Nephron progenitor cell (in vitro differentiated cells): ENCODE measurements at places on chromosomes 6 and 20.

DNA sequence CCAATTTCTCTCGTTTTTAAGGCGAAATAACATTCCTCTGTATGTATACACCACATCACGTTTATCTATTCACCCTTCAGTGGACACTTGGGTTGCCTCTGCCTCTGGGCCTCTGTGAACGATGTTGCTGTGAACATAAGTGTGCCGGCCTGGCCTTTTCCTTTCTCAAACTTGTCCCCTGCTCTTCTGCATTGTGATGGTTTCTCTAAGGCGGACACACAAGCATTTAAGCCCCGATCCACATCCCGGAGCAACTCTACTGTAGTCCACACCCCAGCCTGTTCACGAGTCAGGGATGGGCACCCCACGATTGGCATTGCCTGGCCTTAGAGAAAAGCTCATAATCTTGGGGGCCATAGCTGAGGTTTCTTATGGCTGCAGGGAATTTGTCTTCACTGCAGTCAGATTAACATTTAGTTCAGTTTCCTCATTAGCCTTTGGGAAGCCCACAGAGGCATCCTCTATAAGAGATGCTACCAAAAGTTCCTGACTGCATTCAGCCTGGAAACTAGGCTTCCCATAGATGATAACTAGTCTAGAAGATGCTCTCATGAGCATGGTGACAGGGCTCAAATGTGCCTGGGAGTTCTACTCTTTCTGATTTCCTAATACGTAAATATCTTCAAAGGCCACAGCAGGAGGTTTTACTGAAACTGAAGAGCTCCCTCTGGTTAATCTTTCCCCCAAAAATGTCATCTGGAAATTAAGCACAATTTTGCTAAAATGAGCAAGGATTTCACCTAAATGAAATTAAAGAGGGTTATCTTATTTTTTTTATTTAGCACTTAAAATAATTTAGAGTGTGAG, 762 bp downstream of the ZC3H12D start:
- H3K4me3 ChIP-seq = no peak overlapping the region
- peak overlapping the region; percentile 98 for H3K27ac ChIP-seq
- H3K27me3 ChIP-seq = peaks cover 25% of the 10 kb centered on the region
- no peak for DNase-seq
- H3K4me1 ChIP-seq = peaks cover 54% of the 10 kb centered on the region

DNA sequence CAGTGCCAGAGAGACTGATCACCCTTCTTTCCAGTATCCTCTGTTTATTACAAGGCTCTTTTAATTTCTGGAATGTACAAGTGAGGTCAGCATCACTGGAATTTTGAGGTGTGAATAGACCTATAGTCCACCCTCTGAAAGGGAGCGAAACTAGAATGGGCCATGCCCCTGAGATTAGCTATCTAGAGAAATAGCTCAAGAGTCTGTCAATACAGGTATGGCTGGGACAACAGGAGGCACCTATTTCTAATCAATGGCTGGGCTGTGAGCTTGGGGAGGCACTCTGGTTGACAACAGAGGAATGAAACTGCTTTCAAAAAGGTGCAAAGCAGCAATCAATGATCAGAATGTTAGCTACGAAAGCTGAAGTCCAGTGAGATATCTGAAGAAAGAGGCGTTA, 17.3 kb upstream of the CITED2 start:
- DNase-seq = no peak
- H3K27me3 ChIP-seq = no peaks in the 10 kb centered on the region
- peaks cover 63% of the 10 kb centered on the region for H3K4me1 ChIP-seq
- no peaks in the 10 kb centered on the region for H3K36me3 ChIP-seq

- no peak for DNase-seq
- peaks cover 25% of the 10 kb centered on the region for H3K4me1 ChIP-seq
- H3K27ac ChIP-seq = no peak overlapping the region
- no peak overlapping the region for H3K4me3 ChIP-seq
- no peaks in the 10 kb centered on the region for H3K27me3 ChIP-seq
Measured at GRCh38 chr6:166221040-166221439, 53.4 kb upstream of the TBXT start.

DNA sequence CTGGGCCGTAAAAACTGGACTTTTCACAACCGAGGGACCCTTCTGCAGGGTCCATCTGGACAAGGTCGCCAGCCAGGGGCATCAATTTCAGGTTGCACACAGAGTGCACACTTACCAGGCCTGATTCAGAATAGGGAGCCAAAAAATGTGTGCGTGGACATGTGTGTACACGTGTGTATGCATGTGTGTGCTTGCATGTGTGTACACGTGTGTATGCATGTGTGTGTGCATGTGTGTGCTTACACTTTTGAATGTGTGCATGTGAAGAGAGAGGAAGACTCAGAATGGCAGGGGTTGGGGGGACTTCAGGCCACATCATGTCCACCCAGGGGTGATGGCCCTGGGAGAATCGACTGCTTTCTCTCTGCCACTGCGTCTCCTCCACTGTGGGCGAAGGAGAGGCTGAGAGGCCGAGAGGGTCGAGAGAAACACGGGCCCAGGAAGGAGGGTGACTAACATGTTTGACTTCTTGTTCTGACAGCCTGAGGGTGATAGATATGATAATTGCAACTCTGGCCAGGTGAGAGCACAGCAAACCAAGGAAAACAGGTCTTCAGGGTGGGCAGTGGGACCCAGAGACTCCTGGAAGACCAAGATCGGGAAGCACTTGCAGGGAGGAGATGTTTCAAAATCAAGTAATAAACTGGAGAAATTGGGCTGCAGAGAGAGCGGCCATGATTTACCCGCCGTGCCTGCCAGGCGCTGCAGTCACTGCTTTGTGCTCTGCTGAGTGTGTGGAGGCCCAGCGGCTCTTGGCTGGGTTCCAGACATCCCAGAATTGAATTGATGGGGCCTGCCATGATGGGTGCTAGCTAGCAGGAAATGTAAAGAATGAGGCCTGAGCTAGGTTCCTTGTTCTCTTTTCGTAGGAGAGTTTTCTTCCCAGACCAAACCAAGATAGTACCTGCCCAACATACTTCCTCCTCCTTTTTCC, 310.8 kb downstream of the QKI start:
- peaks cover 20% of the 10 kb centered on the region for H3K4me1 ChIP-seq
- H3K36me3 ChIP-seq = no peaks in the 10 kb centered on the region
- DNase-seq = no peak
